Activated T-cell treated with anti-CD3 and anti-CD28 coated beads, Interleukin-2, amount 50 U/mL, for 72 hours (primary cell): ENCODE measurements at places on chromosomes 2 and 18.

GRCh38 chr2:32852856-32853255, 93.9 kb upstream of the LTBP1 start:
- DNase-seq: no peak

GRCh38 chr2:65662654-65663432, 230.4 kb upstream of the SPRED2 start:
- DNase-seq: no peak

DNA sequence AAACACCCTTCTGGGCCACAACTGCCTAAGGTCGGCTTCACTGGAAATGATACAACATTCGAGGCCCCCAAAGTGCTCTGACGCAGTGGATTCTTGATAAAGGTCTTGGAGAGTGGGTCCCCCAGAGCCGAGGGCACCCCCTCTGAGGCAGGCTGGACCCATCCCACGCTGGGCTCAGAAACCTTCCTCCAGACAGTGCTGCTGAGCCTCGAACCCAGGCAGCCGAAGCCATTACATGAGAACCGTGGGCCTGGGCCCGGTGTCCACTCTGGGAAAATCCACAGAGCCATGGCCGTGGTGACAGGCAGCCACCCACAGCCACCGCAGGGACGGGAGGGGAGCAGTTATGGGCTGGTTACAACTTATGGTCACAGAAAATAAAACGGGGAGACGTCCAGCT, 81.4 kb upstream of the ID2 start:
- no peak for DNase-seq

DNA sequence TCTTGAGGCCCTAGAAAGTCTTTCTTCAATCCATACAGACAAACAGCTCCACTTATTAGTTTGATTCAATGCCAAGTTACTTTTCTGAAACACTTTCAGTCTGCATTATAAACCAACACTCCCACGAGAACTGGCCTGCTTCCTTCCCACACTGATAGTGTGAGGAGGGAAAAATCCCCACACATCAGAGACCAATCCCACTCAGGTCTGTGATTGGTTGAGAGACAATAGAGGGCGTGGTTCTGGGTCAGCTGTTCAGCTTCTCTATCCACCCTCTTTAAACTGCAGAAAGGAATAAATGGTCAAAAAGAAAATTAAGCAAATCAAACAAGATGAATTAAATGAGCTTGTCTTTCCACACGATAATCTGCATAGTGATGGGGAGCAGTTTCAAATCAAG, 152.5 kb downstream of the NRP2 start:
- DNase-seq: no peak

DNA sequence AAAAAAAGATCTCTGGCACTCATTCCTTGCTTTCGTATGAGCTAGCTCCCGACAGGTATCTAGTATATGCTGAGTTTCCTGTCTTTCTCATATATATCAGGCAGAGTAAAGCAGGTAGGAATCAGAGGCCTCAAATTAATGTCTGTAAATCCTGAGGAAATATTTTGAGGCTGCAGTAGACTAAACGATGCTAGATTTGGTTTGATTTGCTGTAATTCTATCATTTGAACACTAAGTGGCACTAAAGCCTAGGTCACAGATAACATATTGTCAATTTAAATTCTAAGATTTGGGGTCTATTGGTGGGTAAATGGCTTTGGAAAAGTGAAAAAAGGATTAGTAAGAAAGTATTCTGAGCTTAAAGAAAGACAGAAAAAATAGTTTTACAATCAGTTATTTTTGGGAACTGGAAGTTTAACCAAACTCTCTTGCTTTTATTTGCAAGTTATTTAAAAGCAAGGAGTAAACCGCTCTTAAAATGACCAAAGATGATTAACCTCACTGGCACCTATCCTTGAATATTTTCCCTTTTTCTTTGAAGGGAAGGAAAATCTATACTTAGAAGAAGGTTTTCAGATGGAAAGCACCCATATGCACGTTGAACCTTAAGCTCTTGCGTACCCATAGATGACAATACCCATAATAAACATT, 37.6 kb upstream of the SLC4A10 start:
- DNase-seq: no peak

- DNase-seq: no peak
Observed at GRCh38 chr2:113720167-113720566, 36.3 kb downstream of the SLC35F5 start.

DNA sequence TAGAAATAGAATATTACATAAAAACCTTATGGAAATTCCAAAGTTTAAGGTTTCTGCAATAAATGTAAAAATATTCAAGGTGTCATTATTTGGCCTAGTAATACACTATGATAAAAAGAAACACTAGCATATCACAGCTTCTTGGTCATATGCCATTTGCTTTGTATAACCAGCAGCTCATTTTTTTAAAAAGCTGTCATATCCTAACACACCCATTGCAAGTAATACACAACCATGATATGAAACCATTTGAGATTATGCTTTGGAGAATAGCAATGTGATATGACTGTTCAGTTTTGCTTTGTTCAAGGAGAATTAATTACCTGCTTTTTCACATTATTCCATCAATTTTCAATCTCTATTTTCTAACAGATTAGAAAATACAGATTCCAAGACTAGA, 149.0 kb downstream of the IKZF2 start:
- DNase-seq: no peak

DNA sequence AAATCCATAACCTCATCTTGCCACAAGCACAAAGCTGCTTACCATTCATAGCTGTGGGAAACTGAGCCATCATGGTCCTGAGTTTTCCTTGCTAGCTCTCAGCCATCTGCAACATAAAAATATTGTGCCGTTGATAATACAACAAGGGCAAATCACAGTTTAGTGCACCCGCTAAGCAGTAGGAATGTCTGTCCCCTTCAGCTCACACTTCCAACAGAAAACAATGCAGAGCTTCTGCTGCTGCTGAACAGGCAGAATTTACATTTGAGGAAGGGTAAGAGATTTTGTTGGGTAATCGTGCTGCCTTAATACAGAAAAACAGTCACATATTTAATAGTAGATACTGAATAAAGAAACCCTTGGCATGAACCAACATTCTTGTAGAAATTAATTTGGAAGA, 32.3 kb downstream of the ITSN2 start:
- no peak for DNase-seq

GRCh38 chr2:167890739-167891138, 356.7 kb downstream of the STK39 start:
- no peak for DNase-seq

GRCh38 chr2:187213798-187214197, 234.3 kb downstream of the CALCRL start:
- DNase-seq: no peak

DNA sequence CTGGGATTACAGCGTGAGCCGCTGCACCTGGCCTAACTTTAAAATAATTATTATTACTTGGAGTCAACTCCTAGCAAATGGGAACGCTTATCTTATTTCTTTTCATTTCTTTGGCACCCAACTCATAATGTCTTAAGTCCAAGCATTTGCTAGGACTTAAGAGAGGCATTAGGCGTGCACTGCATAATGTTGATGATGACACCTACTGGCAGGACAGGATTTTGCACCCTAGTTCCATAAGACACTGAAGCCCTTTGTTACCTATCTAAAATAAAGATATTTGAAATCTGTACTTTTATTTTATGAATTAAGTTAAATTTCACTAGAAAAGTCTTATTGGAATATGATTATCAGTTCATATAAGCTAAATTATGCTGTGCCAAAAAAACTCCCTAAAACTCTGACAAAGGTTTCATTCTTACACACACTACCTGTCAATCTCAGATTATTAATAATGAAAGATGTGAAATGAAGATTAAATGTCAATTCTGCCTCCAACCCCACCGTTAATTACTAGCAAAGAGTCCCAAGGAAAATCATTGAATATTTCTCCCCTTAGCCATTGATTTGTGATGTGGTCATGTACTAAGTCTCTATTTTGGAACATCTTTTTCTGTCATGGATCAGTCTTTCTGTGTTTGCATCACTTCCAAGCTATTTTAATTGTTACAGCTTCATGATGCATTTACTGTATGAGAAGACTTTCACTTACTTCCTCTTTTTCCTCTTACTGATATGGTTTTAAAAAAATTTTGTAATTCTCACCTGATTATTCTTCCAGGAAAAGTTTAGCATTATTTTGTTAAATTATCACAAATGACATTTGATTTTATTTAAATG, 12.7 kb upstream of the CDH2 start:
- peak; percentile 9 for DNase-seq

GRCh38 chr2:181129364-181130056, 149.1 kb downstream of the UBE2E3 start:
- DNase-seq: no peak

- no peak for DNase-seq
Observed at GRCh38 chr2:10533811-10534321, 85.7 kb upstream of the ODC1 start.

DNA sequence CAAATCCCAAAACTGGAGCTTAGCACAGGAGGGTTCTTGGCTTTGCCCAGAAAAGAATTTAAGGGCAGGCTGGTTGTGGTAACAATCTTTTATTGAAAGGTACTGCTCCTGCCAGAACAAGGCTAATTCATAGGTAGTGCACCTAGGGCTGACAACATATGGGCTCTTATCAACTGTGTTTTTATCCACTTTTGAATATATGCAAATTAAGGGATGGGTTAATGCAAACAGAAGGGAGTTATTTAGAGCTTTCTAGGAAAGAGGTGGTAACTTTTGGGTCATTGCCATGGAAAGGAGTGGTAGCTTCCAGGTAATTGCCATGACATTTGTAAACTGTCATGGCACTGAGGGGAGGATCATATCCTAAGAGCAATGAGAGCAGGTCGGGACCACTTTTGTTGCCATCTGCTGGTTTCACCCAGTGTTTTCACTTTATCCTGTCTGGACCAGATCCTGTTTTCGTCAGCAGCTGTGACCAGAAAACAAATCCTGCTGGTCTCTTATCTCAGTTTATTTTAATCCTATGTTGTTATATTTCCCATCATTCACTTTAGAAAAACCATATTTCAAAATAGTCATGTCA, 981 bp downstream of the C2orf66 start:
- no peak for DNase-seq

- DNase-seq: peak; percentile 35
Observed at GRCh38 chr2:234003972-234004617, 46.4 kb upstream of the SPP2 start.

DNA sequence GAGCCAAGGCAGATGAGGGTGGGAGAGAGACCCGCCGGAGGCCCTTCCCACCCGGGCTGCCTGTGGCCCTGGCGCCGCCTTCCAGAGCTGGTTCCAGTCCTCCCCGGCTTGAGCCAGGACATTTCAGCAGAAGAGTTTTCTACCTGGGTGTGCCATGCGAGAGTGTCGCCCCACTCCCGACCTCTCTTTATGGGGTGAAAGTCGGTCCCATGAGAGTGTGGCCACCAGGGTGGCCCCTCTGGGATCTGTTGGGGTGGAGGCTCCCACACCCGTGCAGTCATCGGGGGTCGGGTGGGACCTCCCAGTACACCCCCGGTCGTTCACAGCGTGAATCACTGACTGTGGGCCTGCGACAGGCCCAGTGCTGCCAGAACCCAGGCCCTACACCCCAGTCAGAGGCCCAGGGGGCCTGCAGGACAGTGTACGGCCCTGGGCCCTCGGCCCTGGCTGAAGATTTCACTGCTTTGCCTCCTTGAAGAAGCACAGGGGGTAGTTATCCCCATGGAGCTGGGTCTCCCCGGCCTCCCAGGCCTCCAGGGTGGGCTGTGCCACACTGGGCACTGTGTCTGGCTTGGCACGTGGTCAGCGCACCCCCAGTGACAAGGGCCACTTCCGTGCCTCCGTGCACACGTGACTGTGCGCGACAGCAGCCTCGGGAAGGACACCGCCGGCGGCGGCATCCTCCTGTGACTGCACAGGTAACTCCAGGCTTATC, 5.9 kb downstream of the NFATC1 start:
- no peak for DNase-seq

GRCh38 chr2:171227066-171227782, 66.5 kb upstream of the TLK1 start:
- DNase-seq: no peak

DNA sequence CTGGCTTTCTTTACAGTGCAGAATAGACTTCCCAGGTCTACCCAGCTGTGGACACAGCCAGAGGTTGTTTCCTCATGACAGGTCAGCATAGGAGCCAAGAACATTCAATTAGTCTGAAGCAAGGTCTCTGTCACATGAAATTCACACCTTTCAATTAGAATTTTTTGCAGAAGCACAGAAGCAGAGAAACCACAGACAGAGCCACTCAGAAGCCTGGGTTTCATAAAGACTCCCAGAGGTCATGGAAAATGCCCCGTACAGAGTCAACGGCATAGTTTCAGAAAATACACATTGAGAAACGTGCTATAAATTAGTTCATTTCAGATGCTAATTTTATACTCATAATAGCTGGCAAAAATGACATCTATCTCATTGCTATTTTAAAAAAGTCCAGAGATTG, 87.0 kb upstream of the TMEM200C start:
- DNase-seq: no peak

DNA sequence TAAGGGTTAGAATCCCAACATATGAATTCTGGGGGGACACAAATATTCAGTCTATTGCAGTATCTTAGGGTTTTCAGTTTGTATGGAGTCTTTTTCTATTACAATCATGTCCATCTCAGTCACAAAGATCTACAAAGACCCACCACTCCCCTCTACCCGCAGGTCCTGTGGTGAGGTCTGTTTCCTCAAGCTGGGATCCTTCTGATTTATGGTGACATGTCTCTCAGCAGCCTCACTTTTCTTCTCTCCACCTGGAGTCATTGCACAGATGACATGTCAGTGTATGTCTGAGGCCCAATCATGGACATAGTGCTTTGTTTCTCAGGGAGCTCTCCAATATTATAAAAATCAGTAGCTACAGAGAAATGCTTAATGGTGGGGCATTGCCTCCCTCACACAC, 113.4 kb upstream of the RAB27B start:
- no peak for DNase-seq

GRCh38 chr18:4224031-4224704, 230.9 kb downstream of the DLGAP1 start:
- no peak for DNase-seq

- DNase-seq: no peak
Observed at GRCh38 chr18:40375837-40376236, 1579.2 kb upstream of the PIK3C3 start.

- DNase-seq: no peak
Observed at GRCh38 chr2:144946263-144946662, 426.3 kb upstream of the ZEB2 start.

- DNase-seq: no peak
Observed at GRCh38 chr18:24112874-24113615, 25.8 kb upstream of the CABYR start.

GRCh38 chr2:37168217-37168981, 11.6 kb upstream of the EIF2AK2 start:
- peak; percentile 18 for DNase-seq

GRCh38 chr2:219886615-219887014, 259.2 kb downstream of the SLC4A3 start:
- no peak for DNase-seq

- DNase-seq: no peak
Observed at GRCh38 chr2:241062389-241063092, 39.5 kb downstream of the MTERF4 start.

- no peak for DNase-seq
Observed at GRCh38 chr2:237435844-237436587, 22.1 kb upstream of the COL6A3 start.

- DNase-seq: no peak
Observed at GRCh38 chr2:158513841-158514240, 57.1 kb downstream of the PKP4 start.
